ENCODE measurements at places on chromosomes 16 and 17.

DNA sequence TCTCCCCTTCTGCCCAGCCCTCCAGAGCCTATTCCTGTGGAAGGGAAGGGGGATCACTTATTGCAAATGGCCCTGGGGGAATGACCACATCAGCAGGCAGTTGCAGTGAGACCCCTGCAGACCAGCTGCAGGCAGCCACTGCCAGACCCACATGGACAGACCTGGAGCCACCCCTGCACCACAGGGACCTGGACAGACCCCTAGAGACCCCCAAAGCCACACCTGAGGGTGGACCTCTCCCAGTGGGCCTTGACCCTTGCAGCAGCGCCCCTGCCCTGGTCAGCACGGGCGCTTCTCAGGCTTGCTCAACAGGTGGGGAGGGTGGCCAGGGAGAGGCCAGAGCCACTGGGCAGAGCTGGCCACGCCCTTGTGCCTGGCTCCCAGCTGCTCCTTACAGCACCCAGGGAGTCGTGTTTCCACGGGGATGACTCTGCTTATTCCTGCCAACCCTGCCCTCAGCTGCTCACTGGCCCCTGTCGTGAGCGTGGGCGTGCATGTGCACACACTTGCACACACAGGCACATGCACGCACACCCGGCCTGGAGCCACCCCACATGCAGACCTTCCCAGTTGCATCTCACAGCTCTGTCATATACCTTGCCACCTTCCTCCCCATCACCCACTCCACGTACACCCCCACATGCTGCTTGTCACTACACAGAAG is 1.3 kb upstream of the SCN4A start:
- no peak for DNase-seq

DNA sequence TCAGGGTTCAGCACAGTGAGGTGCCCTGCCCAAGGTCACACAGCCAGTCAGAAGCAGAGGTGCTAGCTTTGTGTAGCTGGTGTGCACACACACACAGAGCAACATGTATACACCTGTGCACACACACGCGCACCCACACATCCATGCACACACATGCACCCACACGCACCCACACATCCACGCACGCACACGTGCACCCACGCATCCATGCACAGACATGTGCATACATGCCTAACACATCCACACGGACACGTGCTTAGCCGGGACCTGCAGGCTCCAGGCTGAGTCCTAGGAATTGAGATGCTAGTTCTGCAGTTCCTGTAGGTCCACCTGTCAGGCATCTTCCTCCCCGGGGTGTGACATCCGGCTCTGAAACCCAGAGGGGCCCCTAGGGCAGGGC is 13.0 kb upstream of the DPEP1 start:
- no peak for DNase-seq

GRCh38 chr17:51805765-51806164 is 352.7 kb downstream of the CA10 start:
- DNase-seq = no peak

DNA sequence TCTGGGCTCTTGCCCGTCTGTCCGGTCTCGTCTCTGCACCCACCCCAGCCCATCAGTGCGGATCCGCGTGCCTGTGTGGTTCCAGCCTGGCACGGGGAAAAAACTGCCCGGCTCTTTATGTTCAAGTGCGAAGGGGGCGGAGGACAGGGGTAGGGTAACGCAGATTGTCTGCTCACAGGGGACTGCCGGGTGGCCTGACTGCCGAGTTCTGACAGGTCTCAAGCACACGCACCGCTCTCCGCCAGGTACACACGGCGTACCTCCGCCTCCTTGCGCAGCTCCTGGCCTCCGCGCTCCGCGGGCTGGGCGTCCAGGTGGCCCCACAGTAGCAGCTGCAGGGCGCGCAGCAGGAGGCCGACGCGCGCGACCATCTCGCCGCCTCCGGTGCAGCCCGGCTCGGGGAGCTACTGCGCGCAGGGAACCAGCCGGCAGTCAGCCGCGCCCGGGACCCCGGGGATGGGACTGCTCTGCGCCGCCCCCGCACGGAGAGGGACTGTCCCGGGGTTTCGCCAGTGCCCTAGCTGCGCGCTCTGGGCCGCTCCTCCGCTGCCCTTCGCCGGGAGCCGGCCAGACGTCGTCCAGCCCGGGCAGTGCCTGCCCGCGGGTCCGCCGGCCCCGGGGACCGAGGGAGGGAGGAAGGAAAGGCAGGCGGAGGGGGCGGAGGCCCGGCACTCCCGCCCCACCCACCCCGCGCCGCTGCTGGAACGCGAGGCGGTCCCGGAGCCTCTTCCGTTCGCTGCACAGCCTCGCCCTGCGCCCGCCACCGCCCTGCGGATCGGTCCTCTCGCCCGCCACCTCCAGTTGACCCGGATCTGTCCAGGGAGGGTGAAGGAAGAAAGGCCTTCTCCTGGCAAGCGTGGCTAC is at the start of gene MMP28:
MMP28 (minus strand) TSS at position 635 of the 864 bp plus-strand sequence; CDS start at position 371, 264 bp downstream.
- DNase-seq = peak; percentile 29

- DNase-seq = no peak
Measured at GRCh38 chr17:3867606-3868005, 21.6 kb upstream of the NCBP3 start.

- no peak for DNase-seq
Measured at GRCh38 chr17:45952814-45953320, 46.2 kb upstream of the STH start.

DNA sequence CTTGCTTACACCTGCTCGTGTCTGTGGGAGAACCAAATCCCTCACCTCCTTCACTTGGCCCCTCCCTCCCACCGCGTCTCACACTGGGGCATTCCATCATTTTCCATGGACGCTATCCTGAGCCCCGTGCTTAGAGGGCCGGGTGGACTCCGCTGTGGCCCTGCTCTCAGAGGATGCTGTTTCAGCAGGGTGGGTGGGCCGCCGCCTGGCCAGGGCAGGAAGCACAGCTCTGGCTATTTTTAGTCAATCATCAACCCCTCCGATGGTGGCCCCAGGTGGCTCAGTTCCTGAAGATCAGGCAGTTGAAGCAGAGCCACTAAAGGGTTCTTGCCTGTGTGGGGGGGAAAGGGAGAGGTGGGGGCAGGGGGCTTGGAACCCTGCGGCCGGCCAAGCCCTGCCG is 230.3 kb downstream of the ENGASE start:
- no peak for DNase-seq

DNA sequence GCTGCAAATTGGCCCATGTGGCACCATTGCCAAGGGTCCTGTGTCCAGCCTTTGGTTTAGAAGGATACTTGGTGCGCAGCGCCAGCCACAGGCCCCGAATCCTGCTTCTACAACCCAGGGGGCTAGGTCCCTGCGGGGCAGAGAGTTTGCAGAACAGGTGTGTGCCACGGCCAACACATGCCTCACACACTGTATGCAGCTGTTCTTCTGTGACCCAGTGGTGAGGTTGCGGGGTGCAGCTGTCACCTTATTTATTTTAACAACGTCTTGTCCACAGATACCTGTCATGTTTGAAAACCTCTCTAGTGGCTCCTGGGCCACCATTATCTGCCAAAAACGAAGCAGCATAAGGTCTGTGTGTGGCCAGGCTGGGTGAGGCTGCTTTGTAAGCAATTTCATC is 11.6 kb downstream of the CBFA2T3 start:
- DNase-seq = no peak
